Dorsolateral prefrontal cortex (tissue), 122 donors: ENCODE measurements at places on chromosomes 11 and 22. TPM values are rescaled to one million over a fixed set of nuclear protein-coding genes. Genes with fewer than 3 reads are reported as not detected.
A peak's percentile ranks its signal among the peaks of the same experiment; 100 is the strongest.

DNA sequence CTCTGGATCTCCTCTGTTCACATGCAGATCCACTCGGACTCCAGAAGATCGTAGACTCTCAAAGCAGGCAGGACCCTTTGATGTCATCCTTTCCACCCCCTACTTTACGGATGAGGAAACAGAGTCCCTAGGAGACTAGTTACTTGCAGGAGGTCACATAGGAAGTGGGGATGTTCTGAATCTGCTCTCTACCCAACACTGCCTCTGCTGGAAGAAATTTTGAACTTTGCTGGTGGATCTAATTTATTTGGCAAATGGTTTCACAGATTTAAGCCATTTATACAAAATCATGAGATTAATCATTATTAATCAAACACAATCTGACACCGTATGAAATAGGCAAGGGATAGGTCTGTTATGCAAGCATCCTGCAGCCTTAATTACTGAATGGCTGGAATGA is 55.0 kb upstream of the USP47 start:
- no peak for DNase-seq

Gene PKDREJ
- 0.10 TPM for total RNA-seq

DNA sequence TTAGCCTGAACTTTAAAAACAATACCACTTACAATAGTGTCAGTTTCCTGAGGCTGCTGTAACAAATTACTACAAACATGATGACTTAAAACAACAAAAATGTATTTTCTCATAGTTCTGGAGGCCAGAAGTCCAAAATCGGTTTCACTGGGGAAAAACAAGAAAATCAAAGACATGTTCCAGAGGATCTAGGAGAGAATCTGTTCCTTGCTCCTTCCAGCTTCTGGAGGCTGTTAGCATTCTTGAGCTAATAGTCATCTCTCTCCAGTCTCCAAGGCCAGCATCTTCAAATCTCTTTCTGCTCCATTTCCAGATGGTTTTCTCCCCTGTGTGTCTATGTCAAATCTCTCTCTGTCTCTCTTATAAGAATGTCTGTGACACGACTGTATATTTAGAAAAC is 67.6 kb upstream of the TEAD1 start:
- no peak for DNase-seq

DNA sequence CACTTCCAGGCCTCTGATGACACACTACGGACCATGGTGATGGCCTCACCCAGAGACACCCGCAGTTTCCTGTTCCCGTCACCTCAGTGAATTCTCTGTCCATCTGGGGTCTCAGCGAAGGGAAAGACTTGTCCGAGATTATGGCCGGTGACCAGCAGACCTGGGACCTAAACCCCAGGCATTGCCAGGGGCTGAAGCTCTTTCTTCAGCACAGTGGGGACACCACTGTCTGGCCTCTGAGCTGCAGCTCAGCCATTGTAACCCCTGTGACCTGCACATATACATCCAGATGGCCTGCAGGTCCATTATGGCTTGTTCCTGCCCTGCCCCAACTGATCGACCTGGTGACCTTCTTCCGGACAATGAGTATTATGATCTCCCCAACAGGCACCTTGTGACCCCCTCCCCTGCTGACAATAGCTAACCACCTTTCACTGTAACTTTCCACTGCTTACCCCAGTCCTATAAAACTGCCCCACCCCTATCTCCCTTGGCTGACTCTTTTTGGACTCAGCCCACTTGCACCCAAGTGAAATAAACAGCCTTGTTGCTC is 22.3 kb downstream of the CBX7 start:
- DNase-seq: peak; percentile 23

- DNase-seq: no peak
Observed at GRCh38 chr22:50178871-50179869, 6.5 kb upstream of the TRABD start.

Gene AASDHPPT
- 106 TPM for total RNA-seq

GRCh38 chr11:22785251-22785650 is 44.4 kb downstream of the SVIP start:
- DNase-seq: no peak
